ENCODE measurements at places on chromosomes 12 and 14.

- no peak for DNase-seq
These were observed 45.6 kb downstream of the EVL start for GRCh38 chr14:100110816-100111215.

GRCh38 chr14:74062809-74063150 is 21.5 kb downstream of the ALDH6A1 start:
- DNase-seq, result no peak

- DNase-seq, result no peak
These were observed 46.7 kb downstream of the TGFB3 start for GRCh38 chr14:75934998-75935628.

DNA sequence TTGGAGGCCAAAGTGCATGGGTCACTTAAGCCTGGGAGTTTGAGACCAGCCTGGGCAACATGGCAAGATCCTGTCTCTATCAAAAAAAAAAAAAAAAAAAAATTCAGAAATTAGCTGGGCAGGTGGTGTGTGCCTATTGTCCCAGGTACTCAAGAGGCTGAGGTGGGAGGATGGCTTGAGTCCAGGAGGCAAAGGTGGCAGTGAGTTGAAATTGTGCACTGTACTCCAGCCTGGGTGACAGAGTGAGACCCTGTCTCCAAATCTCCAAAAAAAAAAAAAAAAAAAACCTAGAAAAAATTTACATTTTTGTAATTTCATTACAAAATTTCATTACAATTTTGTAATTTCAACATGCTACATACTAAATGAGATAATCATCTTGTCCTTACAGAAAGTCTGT is 42.7 kb downstream of the SYNE2 start:
- DNase-seq, result no peak

DNA sequence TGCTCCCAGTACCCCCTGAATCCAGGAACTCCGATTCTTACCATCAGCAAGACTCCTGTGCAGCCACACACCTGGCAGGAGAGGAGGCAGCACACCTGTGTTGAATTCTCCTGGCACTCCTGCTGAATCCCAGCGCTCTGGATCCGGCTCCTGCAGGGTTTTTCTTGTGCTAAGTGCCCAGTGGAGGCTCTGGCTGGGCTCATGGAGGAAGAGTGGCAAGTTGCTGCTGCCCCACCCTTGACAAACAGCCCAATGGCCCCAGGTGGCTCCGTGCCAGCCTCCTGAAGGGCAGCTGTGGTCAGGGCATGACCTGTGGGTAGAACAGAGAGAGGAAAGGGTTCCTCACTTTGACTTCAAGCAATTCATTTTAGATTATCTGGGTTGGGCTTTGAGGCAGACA is 20.0 kb downstream of the CRACR2A start:
- no peak for DNase-seq

- DNase-seq, result no peak
These were observed 9.3 kb upstream of the B4GALNT3 start for GRCh38 chr12:450438-450837.

- no peak for DNase-seq
These were observed 589.5 kb downstream of the NOVA1 start for GRCh38 chr14:26008290-26008689.

DNA sequence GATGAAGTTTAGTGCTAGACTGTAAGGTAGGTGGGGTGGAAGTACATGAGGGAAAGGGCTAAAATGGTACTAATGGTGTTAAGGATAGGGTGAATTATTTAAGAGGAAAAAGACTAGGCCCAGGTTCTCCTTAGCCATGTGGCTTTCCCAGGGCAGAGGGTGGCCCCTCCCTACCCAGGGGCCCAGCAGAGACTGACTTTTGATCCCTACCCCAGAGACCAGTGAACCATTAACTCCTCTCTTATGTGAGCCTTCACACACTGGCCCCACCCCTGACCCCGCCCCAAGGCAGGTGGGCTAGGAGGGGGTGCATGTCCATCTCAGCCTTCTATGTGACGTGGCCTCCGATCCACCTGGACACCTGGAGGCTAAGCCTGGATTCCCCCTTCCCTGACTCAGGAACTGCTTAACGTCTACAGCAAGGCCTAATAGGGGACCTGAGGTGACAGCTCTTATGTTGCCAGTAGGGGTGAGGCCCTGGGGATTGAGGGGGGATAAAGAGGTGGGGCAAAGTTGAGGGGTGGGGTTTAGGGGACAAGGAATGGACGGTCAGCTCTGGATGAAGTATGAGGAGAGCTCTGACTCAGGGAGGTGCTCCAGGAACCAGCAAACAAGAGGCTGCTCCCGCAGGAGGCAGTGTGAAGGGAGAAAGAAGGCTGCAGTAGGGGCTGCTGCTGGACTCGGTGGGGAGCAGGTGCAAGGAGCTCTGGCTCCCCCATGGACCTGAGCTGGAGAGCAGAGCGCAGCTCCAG is 757 bp downstream of the SLC39A5 start:
- DNase-seq, result no peak

GRCh38 chr12:84696281-84696680 is 216.3 kb downstream of the SLC6A15 start:
- no peak for DNase-seq

DNA sequence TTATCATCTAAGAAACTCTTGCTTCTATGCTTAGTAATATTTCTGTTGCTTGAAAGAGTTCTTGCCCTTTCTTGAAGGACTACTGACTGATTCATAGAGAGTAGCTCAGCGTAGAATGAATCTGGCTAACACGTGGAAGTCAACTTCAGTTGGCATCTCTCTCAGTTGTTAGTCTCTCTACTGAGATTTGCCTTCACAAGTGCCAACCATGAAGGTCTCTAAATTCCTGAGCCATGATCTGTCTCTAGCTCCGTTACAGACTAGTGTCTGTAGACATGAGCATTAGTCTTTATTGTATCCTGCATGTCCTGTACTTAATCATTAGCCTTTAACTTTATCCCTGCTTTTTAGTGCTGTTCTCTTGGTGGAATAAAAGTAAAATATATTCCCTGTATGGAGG is 19.1 kb upstream of the ALX1 start:
- no peak for DNase-seq

DNA sequence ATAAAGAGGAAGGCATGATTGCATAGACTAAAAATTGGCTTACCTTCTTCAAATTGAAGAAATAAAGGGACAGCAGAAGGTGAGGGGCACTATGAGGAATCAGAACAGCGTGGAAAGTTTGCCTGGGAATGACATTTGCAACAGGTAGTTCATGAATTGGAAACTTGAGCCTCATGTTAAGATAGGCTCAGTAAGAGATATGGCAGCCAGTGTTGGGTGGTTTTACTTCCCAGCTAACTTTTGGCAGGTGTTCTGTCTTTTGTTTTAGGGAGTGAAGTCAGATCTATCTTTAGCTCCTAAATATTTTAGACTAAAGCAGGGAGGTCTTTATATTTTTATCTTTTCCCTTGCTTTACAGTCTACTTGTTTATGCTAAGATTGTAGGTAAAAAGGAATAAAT is 122.4 kb downstream of the ANO6 start:
- DNase-seq, result no peak

- DNase-seq, result no peak
These were observed 37.2 kb downstream of the CFAP251 start for GRCh38 chr12:121955258-121956237.

GRCh38 chr14:29528889-29529288 is 398.8 kb downstream of the PRKD1 start:
- DNase-seq, result no peak

DNA sequence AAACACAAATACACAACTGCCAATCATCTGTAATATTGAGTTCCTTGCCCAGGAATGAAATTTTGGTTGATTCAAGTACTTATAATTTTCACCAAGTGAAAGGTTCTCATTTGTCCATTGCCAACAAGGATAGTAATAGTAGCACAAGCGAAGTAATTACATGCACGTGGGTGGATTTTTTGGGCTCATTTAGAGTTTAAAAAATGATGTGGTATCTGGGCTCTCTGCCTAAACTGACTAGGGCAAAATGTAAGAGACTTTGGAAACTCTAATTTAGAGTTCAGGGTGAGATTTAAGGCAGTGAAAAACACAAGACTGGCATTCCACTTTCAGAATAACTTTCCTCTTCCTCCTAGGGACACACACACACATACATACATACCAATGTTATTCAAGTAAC is 111.7 kb downstream of the MYRFL start:
- no peak for DNase-seq

- DNase-seq, result no peak
These were observed 16.7 kb downstream of the PPP1R13B start for GRCh38 chr14:103830511-103831270.

DNA sequence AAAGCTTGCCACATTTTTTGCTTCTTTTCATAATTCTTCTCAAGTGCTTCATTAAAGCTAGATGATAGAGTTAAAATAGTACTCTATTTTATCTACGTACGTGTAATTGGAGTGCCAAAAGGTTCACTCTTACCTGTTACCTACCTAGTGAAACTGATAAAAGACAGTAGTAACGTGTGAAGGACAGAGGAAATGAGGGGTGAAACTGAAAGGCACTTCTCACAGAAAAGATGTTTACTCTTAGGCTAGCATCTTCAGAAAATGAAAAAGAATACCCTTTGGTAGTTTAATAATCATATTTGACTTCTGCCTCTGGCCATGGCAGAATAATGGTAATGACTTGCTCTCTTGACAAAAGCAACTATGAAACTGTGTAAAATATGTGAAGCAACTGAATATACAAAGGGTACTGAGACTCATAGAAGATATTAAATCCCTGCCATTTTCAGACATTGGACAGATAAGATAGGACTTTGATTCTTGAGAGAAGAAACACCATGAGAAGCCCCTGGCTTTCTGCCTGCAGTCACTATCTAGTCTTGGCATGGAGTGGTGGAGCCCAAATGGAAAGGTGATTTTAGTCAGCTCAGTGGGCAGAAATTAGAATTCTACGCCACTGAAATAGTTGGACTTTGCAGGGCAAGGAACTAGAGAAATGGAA is 6.3 kb upstream of the EVL start:
- no peak for DNase-seq

GRCh38 chr14:55851301-55851700 is 266.9 kb upstream of the PELI2 start:
- DNase-seq, result no peak

- no peak for DNase-seq
These were observed 7.4 kb downstream of the REM2 start for GRCh38 chr14:22890416-22890815.

- DNase-seq, result no peak
These were observed 103.3 kb downstream of the AEBP2 start for GRCh38 chr12:19542606-19543005.

DNA sequence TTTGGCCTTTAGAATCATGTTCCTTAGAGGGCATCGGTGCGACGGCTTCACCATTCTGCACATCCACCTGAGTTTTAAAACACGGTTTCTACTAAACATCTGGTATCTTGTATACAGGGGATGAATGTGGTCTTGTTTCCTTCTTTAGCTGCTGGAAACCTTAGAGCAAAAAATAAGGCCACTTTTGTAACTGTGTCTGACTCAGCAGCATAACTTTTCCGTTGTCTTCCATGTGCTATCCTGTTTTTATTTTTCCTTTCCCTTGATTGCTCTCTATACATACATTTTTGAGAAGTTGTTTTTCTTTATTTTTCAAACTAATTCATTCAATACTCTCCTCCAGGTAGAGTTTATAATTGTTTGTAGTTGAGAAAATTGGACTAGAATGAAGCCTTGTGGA is 108.8 kb upstream of the PCED1B start:
- no peak for DNase-seq

- no peak for DNase-seq
These were observed 12.2 kb downstream of the UBR7 start for GRCh38 chr14:93219103-93219726.

- no peak for DNase-seq
These were observed 157.1 kb downstream of the PLCZ1 start for GRCh38 chr12:18580706-18581105.

DNA sequence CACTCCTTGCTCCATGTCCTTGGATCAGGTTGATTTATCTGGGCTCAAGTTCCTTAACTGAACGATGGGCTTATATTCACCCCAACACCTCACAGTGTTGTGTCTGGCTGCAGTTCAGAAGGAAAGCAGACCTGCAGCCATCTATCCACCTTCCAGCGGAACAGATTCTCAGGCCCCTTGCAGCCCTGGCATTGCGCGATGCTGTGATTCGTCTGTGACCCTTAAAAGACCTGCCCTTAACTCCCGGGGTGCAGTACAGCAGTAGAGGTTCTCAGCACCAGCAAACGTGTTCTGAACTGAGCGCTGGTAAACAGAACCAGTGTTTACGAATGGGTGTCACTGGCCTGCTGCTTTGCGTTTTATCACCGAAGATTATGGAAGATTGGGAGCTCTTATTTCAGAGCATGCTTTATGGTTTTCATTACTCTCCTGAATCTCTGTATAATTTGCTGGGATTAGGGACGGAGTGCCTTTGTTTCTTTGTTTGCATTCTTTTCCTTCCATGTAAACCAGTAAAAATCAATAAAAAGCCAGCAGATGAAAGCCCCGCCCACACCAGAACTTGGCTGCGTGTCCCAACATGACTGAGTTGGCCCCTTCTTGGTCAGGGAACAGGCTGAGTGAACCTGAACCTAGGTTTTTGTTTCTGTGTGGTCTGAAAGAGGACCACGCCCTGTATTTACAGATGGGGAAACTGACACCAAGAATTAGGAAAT is 286.7 kb upstream of the CRY1 start:
- no peak for DNase-seq

- DNase-seq, result no peak
These were observed 194.0 kb downstream of the DPF3 start for GRCh38 chr14:72699852-72700257.

DNA sequence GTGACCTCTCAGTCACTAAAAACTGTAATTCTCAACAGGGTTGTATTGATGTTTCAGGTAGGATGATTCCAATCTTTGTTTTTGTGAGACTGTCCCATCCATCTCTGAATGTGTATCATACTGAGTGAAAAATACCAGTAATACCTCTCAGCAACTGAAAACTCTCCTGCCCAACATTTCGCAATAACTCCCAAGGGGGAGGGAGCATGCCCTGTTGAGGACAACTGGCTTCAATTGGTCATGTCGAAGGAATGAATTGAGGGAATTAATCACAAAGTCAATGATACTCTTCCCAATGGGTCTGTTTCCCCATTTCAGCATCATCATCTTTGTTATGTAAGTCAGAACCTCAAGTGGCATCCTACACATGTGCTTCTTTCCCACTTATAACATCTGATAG is 102.4 kb upstream of the E2F7 start:
- DNase-seq, result no peak

DNA sequence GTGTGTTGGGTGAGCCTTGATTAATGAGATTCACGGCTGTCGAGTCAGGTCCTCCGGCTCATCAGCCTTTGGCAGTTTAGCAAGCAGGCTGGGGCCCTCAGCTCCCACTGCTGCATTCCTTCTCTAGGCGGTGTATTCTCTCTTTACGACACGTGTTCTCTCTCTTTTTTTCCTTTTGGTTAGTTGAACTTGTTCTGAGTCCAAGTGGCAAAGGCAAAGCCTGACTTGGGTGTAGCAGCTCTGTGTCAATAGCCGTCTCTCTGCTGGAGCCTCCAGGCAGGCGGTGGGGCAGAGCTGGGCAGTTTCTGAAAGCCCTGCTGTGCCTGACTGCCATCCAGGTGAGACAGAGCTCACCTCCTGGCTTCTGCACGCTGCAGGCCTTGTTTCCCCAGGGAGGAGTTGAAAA is 46.6 kb downstream of the SUSD6 start:
- DNase-seq, result no peak

DNA sequence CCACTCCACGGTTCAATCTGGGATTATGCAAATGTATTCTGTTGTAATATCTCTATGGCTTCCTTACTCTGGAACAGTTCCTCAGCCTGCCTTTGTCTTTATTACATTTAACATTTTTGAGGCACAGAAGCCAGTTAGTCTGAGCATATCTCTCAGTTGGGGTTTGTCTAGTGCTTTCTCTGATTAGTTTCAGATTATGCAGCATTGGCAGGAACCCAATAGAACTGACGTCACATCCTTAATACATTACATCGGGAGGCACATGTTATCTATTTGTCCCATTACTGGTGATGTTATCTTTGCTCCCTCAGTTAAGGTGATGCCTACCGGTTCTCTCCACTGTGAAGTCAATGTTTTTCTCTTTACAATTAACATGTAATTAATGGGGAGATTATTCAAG is 62.4 kb downstream of the PPM1A start:
- no peak for DNase-seq
